ENCODE measurements at places on chromosomes 5 and 9. TPM values are rescaled to one million over a fixed set of nuclear protein-coding genes. Genes with fewer than 3 reads are reported as not detected.

GRCh38 chr5:173323106-173323798, 5.0 kb downstream of the STC2 start:
- DNase-seq: no peak
- peaks cover 12% of the 10 kb centered on the region for H3K4me1 ChIP-seq
- H3K27me3 ChIP-seq: peaks cover 41% of the 10 kb centered on the region
- no peak overlapping the region for H3K4me3 ChIP-seq

EMB gene
- 31.1 TPM for total RNA-seq

SOX30 gene
- not detected for total RNA-seq

DNA sequence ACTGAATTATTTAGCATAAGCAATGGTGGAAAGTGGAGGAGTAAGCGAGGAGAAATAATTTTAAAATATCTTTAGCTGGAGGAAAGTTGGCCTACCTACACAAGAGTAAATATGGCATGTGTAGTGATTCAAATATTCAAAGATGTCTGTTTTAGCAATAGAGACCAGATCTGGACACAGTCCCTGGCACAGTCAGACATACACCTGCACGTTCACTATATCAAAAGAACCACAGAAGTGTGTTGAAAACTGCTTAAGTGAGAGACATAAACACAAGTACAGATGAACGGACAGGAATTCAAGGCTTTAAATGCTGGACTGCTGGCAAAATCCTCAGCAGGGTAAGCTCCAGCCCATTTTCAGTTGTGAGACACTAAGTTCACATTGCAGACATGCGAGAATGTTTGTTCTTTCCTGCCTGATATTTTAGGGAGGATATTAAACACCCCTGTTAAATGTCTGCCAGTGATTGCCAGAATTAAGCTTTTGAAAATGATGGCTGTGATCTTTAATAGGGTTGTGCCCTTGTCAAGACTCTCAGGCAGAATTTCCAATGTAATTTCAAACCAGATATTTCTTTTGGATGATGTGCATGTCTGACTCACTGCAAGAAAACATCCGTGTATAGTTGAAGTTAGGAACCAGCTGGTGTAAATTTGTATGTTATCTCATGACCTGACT, 810.6 kb downstream of the TLE4 start:
- no peak for DNase-seq
- H3K27ac ChIP-seq: no peak overlapping the region
- no peak overlapping the region for H3K4me3 ChIP-seq
- H3K36me3 ChIP-seq: no peaks in the 10 kb centered on the region

- no peak overlapping the region for H3K27ac ChIP-seq
- H3K4me3 ChIP-seq: no peak overlapping the region
- H3K4me1 ChIP-seq: peaks cover 16% of the 10 kb centered on the region
- DNase-seq: no peak
- no peaks in the 10 kb centered on the region for H3K36me3 ChIP-seq
Measured at GRCh38 chr9:12065050-12065449, 628.1 kb upstream of the TYRP1 start.

ZNF366 gene
- not detected for total RNA-seq

GRCh38 chr5:143516249-143516648, 112.8 kb upstream of the NR3C1 start:
- H3K4me1 ChIP-seq: peaks cover 4% of the 10 kb centered on the region
- H3K36me3 ChIP-seq: no peaks in the 10 kb centered on the region
- H3K4me3 ChIP-seq: no peak overlapping the region
- peaks cover 2% of the 10 kb centered on the region for H3K27me3 ChIP-seq
- H3K27ac ChIP-seq: no peak overlapping the region
- DNase-seq: no peak

- H3K36me3 ChIP-seq: no peaks in the 10 kb centered on the region
- no peak for DNase-seq
- H3K27me3 ChIP-seq: no peaks in the 10 kb centered on the region
- no peak overlapping the region for H3K27ac ChIP-seq
- no peak overlapping the region for H3K4me3 ChIP-seq
Measured at GRCh38 chr5:114120166-114120565, 241.7 kb upstream of the KCNN2 start.

TEK gene
- total RNA-seq: not detected

DNA sequence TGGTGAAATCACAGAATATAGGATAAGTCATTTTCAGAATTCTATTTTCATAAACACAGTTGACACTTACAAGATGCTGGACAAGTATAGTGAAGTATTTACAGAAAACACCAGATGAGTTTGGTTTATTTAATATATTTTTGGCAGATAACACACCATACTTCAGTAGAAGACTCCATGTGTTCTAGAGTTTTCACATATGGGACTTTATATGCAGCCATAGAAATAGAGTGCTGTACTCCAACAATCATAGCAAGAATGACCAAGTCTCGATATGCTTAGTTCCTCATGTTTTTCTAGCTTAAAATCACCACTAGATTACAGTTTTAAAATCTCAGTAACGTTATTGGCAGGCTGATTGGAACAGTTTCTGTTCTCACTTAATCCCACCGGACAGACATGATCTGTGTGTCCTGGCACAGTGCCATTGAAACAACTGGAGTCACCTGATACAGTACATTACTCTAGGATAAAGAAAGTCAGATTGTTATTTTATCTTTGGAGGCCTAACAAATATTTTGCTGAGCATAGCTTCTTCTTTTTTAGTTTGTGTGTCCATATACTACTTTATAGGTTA, 45.8 kb upstream of the ERBIN start:
- H3K4me3 ChIP-seq: no peak overlapping the region
- H3K27ac ChIP-seq: no peak overlapping the region
- no peak for DNase-seq
- H3K36me3 ChIP-seq: no peaks in the 10 kb centered on the region
- no peaks in the 10 kb centered on the region for H3K27me3 ChIP-seq

PCDHA4 gene
- total RNA-seq: 27.8 TPM

Measured in progenitor cell of endocrine pancreas (in vitro differentiated cells).